GM04503 (cell line): ENCODE measurements at places on chromosomes 13 and 19.
A peak's percentile ranks its signal among the peaks of the same experiment; 100 is the strongest.

DNA sequence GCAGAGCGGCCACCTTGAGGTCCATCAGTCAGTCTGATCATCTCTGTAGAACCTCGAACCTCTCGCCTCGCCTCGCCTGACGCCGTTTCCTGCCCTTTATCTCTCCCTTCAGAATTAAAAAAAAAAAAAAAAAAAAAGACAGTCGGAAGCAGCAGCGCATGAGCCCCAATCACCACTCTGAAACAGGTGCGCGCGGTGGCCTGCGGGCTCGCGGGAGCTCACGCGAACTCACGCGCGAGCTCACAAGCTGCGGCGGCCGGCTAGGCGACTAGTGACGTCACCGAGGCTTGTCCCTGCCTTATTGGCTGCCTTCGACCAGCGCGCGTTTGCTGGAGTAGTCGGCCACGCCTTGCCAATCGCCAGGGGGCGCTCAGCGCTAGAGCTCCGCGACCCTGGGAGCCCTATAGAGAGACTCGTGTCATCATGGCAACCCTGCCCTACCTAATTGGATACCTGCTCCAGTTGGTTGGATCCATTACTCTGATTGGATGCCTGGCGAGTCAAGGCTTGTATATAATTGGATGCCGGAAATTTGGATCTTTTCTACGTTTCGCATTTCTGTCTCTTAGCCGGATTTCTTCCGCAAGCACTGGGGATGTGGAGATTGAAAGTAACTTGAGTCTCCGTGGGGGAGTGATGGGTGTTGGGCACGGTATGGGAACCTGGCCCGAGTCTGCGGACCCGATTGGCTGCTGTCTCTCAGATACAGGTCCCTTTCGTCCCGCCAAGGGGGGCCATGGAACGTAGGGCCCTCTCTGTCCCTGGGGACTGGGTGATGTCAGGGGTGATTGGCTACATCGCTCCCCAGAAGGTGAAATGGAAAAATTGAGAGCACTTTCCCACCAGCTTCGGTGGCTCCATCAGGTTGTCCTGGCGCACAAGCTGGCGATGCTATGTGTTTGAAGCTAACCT is 31.6 kb downstream of the SYT3 start:
- DNase-seq = no peak

DNA sequence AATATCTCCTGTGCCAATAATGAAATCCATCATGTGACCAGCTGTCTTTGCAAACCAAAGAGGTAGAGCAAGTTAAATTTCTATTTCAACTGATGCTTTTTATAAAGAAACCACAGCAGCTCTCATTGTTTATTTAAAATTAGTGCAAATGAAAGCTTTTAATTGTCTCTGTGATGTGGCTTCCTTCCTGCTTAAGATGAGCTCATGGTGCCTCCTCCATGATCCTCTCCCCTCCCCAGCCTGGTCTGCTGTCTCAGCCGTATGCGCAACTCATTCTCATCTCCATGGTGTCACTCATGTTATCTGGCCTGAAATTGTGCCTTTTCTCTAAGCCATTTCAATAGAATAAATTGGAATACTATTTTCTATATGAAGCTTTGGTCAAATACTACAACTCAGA is 270.6 kb downstream of the FGF14 start:
- DNase-seq = no peak

DNA sequence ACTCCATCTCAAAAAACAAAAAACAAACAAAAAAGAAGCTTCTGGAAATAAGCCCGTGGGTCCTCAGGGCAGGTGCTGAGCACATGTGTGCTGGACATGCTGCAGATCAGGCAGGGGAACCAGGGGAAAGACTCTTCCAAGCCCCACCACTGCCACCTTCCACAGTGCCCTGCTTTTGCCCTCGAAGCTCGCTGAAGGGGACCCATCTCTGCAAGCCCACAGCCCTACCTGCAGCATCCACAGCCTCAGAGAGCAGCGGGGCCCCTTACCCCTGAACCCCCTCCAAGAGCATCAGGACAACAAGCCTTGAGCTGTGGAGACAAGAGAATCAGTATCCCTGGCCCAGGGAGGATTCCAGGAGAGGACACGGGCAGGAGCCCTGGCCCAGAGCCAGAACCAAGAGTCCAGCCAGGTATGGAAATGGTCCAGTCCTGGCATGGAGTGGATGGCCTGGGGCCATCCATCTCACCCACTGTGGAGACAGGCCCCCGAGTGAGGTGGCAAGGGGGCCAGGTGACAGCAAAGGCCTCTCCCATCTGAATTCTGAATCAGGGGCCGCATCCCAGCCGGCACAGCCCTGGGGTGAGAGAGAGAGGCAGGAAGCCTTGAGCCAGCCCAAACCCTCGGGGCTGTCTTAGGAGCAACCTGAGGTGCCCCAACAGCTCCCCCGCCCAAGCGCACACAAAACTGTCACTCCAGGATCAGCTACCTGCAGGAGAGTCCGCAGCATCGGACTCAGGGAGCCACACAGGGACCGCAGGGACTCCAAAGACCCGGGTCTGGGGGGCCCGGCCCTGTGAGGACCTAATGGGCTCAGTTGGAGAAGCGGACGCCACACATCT is 51.8 kb upstream of the TPM4 start:
- no peak for DNase-seq

- DNase-seq = peak; percentile 40
Observed at GRCh38 chr13:94249512-94249911, 230.0 kb downstream of the DCT start.

GRCh38 chr13:23620613-23621315 is 50.6 kb downstream of the TNFRSF19 start:
- DNase-seq = no peak

DNA sequence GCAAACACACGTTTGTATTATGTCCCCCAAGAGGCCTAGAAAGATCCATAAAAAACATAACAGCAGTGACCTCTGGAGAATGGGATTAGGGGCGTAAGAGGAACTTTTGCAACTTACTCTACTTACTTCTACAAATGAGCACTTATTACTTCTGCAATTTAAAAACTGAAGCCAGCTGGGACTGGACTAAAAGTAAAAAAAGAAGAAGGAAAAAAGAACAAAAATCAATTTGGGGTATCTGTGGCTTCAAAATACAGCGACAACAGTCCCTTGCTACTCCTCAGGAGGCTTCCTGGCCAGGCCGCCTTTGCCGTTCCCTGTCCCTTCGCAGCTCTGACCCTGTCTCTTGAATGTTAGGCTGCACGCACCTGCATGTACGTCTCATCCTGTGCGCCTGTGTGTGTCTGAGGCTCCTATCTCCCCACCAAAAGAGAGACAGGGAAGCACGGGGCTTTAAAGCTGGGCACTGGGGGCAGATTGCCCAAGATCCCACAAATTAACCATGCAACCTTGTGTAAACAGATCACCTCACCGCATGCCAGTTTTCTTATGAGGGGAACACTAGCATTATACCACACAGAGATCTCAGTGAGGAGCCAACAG is 12.1 kb upstream of the FKRP start:
- no peak for DNase-seq

DNA sequence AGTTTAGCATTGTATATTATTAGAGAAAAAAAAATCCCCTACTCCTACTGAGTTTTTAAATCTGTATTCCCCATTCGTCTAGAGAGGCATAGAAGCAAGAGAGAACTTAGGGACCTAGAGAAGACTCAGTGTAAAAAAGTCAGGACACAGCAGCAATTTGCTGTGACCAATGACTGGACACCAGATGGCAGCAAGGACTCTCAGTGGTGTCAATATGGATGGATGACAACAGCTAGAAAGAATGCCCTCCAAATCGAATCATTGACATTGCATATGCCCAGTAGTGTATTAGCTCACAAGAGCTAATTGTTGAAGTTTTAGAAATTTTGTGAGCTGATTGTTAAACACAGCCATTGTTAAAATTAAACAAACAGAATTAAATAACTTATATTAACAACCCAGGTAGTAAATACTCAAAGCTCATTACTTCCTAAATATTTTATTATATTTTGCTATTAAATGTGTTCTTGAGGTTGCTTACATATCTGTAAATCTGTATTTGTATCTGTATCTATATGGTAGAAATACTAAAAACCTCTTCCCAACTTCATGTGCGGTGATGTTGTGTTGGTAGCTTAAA is 43.9 kb downstream of the SIAH3 start:
- peak; percentile 10 for DNase-seq

GRCh38 chr13:94431574-94431973 is 47.9 kb downstream of the DCT start:
- no peak for DNase-seq

- DNase-seq = no peak
Observed at GRCh38 chr19:32674153-32674930, 638 bp downstream of the ANKRD27 start.

DNA sequence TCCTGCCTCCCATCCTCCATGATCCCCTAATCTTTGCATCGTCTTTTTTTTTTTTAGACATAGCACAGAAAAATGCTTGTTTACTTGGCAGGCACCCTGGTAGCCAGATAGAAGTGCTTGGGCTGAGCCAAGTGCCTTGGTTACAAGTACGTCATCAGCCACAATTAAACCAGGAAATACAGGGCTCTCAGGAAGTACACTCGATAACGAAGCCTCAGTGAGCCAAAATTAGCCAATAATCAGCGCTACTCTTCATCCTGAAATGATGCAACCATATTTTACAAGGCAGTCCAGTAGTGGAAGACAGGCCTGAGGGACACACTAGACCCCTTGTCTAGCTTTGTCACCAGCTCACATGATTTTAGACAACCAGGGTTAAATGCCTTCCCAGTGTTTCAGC is 194.0 kb upstream of the NBEA start:
- no peak for DNase-seq

DNA sequence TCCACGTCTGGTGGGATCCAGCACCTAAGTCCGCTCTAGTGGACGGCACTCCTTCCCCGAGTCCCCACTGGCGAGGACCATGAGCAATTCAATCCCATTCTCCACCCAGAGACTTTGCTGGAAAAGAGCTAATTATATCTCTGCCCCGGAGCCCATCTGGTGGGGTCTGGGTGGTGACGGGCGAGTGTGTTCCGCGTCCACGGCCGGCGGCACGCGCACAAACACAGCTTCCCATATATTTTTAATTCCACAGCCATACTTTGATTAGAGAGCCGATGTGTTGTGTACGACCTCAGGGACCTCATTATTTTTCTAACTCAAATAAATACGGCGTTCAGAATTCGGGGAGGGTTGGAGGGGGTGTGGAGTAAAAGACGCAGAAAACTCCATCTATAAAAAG is 64.1 kb upstream of the ADGRE5 start:
- no peak for DNase-seq

DNA sequence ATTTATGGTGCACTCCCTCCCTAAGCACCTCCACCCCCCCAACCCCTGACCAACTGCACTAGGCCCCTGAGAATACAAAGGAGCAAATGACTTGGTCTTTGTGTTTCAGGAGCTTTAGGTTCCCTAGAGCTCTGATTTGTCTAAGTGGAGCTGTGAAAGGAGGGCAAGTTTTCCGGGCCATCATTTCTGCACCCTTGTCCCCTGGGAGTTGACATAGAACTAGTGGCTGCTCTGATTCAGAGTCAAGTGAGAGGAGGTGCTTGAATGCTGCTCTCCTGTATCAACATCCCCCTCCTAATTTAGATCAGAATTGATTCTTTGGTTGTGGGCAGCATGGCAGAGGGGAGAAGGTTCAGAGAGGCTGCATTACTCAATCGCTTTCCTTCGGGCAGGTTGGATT is 391.6 kb downstream of the KCNRG start:
- no peak for DNase-seq

DNA sequence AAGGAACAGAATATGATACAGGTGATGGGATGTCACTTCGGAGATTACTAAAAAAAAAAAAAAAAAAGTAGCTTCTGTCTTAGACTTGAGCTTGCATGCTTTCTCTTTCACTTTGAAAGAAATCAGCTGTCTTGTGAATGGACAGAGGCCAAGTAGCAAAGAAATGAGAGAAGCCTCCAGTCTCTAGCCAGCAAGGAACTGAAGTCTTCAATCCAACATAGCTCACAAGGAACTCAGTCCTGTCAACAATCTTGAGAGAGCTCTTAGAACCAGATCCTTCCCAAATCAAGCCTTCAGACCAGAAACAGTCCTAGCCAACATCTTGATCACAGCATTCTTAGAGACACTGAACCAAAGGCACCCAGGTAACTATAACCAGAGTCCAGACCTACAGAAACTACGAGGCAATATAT is 7.7 kb downstream of the N4BP2L2 start:
- peak; percentile 39 for DNase-seq

DNA sequence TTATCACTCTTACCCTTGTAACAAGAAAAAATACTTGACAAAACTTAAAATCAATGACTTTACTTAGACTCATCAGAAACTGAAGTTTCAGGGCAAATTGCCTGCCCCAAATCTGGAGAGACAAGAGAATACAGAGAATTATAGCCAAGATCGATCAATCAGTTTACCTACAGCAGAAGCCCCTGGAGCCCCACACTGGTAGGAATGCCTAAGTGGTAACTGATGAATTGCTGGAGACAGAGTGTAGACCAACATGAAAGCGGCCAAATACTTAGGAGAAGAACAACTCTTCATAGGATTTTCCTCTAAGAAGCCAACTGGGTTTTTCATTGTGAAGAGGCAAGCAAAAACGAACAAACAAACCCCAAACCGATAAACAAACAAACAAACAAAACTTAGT is 1430.0 kb downstream of the EFNB2 start:
- DNase-seq = no peak

- no peak for DNase-seq
Observed at GRCh38 chr13:47126432-47126831, 229.6 kb upstream of the HTR2A start.

GRCh38 chr13:41452462-41452861 is 4.9 kb upstream of the RGCC start:
- DNase-seq = no peak

DNA sequence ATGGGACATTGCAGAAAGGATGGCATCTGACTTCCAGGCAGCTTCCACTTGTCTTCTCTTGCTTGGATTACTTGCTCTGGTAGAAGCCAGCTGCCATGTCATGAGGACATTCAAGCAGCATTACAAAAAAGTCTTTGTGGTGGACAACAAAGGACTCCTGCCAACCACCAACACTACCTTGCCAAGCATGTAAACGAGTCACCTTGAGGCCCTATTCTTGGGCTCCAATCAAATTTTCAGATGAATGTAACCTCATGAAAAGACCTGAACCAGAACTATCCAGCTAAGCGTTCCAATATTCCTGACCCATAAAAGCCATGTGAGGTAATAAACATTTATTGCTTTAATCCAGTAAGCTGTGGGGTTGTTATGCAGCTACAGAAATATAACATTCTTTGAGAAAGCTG is 12.5 kb downstream of the PROSER1 start:
- DNase-seq = no peak

DNA sequence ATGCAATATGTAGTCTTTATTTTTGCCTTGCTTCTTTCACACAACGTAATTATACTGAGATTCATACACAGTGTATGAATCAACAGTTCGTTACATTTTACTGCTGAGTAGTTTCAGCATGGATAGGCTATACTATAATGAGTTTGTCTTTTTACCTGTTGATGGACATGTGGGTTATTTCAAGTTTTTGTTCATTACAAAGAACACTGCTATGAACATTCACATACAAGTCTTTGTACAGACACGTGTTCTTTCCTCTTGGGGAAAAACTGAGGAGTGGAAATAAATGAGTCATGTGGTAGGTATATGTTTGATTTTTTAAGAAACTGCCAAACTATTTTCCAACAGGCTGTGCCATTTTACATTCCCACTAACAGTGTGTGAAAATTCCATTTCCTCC is 35.1 kb downstream of the ENOX1 start:
- DNase-seq = no peak
